ENCODE measurements at places on chromosomes 1 and 21.

- DNase-seq, result no peak
Measured at GRCh38 chr21:43772425-43772821, 3.7 kb downstream of the CSTB start.

DNA sequence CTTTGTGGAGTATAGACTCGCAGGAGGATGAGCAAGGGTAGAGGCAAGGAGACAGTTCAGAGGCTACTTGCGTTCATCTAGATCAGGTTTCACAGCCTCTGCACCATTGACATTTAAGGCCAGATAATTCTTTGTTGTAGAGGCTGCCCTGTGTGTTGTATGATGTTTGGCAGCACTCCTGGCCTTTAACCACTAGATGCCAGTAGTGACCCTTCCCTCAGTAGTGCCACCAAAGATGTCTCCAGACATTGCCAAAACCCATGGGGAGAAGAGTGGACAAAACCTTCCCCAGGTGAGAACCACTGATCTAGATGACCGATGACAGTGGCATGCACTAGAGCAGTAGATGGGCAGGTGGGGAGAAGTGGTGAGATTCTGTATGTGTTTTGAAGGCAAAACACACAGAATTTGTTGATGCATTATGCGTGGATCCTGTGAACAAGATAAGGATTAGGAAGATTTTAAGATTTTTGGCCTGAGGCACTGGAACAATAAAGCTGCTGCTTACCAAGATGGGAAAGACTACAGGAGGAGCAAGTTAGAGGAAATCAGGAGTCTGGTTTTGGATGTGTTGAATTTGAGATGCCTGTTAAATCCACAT lies 9.9 kb upstream of the COG2 start:
- DNase-seq, result peak; percentile 66

DNA sequence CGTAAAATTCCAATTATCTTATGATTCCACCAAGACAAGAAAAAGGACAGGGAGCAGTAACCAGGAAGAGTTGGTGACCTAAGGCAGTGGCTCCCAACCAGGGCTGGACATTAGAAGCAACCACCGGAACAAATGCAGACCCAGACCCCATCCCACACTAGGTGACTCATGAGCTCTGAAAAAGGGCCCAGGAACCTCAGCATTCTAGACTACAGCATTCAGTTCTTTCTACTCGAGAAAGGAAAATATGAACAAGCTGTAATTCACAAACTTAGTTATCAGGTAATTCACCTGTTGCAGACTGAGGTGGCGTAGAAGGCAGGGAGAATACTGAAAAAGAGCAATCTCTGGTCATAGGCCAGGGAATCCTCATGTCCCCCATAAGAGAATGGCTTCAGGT lies 138.4 kb upstream of the KRTAP19-8 start:
- DNase-seq, result no peak

GRCh38 chr1:77605246-77606026 lies 77.0 kb downstream of the ZZZ3 start:
- DNase-seq, result no peak

DNA sequence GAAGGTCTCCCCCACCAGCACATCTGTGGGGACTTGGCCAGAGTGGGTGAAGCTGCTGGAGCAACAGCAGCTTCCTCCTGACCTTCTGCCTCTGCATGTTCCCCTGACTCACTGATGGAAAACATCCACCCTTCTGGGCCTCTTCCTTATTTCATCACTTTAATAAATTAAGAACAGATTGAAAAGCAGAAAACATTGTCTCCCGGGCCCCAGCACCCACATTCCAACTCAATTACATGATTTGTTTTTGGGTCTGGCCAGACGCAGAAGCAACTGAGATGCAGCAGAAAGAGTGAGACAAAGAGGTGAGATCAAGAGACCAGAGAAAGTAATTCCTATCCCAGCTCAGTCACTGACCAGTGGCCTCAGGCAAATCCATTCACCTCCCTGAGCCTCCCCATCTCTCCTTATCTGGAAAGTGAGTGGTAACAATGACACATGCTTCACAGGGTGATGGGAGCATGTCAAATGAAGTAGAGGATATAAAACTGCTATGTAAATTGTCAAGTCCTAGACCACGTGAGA lies 157.1 kb downstream of the ELAVL4 start:
- no peak for DNase-seq

DNA sequence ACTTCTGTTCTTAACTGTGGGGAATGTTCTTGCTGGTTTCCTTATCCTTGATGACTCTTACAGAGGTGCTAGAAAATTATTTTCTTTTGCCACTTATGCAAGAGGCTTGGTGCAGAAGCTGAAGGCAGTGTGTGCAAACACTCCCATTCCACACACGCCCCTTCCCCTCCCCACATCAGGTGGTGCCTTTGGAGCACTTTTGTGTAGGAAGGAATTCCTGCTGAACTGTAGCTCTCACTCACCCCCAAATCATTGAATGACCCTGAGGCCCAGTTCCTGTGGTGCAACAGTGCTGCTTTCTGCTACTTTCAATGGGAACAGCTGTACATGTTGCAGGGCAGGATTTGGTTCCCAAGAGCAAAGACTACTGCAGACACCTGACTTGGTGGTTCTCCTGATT lies 101.8 kb downstream of the CD247 start:
- DNase-seq, result no peak

DNA sequence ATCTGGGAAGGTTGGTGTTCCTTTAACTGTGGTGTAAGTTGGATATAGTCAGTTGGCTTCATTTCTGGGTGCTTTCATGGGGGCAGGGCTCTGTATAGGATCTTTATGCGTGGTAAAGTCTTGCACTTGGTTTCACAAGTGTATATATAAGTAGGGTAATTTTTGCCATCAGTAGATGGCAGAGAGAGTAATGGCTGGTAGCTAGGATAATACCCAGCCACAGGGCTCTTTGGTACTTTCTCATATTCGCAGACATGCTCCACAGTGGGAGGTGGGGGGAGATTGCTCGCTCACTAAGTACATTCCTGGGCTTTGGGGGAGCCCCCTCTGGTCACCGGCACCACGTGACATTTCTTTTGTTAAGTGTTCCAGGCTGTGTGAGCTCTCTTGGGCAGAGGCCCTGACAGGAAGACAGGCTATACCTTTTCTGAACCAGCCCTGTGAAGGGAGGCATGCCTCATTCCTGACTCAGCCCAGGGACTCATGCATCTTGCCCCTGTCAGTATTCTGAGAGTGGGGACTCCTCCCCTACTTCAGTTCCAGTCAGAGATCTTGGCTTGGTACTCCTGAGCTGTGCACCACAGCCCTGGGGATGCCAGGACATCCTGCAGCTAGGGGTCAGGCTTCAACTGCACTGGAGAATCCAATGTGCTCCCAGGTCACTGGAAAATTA lies 37.6 kb downstream of the FCRL2 start:
- DNase-seq, result no peak

GRCh38 chr21:35102488-35103371 lies 53.6 kb upstream of the RUNX1 start:
- DNase-seq, result peak; percentile 70

DNA sequence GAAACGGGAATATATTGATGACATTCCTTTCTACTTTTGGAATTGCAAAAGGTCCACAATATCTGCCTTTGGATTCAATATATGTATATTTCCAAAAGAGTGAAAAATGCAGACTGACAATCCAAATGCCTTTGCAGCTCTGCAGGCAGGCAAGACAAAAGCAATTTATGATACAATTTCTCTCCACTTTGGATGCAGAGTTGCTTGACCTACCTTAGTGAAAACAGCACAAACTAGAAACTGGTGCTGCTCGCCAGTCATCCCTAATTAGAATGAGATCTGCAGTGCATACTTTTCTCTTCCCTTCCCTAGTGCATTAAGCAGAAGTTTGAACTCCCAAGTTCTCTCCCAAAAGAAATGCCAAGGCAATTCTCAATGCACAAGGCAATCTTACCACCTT lies 56.8 kb downstream of the KIAA0319L start:
- no peak for DNase-seq

GRCh38 chr1:58528518-58528917 lies 18.0 kb downstream of the OMA1 start:
- DNase-seq, result no peak

GRCh38 chr1:198829356-198829755 lies 190.5 kb downstream of the PTPRC start:
- DNase-seq, result no peak

GRCh38 chr1:29645586-29645985 lies 409.3 kb downstream of the PTPRU start:
- no peak for DNase-seq

DNA sequence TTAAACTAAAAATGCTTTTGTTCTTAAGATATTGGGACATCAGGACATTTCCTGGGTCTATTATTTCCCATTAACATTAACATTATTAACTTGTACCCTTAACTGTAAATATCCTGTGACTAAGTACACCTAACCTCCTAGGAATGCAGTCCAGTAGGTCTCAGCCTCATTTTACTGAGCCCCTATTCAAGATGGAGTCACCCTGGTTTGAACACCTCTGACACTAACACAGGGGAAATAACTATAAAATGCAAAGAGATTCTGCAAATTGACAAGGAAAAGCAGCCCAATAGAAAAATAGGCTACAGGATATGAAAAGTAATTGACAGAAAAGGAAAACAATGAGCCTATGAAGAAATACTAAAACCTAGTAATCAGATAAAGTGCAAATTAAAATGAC lies 11.6 kb upstream of the NCMAP start:
- DNase-seq, result no peak

DNA sequence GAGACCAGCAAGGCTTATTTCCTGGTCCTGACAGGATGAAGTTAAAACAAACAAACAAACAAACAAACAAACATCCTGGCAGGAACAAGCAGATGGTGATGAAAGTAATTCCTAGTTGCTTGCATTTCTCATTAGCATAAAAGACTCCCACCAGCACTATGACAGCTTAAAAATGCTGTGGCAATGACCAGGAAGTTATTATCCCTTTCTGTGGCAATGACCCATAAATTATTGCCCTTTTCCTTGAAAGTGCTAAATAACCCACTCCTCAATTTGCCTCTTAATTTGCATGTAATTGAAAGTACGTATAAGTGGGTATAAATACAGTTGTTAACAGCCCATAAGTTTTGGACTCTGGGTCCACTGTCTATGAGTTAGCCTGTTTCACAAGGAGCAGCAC lies 727.6 kb upstream of the NEGR1 start:
- DNase-seq, result no peak

DNA sequence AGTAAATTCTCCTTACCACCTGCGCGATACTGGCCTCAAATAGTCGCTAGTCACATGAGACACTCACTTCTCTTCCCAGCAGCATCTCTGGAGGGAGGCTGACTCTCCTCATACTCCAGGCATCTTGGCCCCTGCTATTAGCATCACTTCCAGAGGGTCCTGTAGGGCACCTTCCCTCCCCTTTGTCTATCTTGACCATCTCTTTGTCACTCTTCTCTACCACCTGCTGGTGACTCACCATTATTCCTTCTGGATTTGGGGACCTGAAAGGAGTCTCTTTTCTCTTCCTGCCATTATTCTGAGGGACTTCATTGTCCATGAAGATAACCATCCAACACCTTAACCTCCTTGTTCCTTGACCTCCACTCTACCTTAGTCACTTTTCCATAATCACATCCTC lies 31.7 kb upstream of the GPR37L1 start:
- DNase-seq, result no peak

- DNase-seq, result no peak
Measured at GRCh38 chr21:14989359-14989758, 75.4 kb downstream of the NRIP1 start.

- no peak for DNase-seq
Measured at GRCh38 chr21:23394458-23394857, 2212.8 kb downstream of the MRPL39 start.

DNA sequence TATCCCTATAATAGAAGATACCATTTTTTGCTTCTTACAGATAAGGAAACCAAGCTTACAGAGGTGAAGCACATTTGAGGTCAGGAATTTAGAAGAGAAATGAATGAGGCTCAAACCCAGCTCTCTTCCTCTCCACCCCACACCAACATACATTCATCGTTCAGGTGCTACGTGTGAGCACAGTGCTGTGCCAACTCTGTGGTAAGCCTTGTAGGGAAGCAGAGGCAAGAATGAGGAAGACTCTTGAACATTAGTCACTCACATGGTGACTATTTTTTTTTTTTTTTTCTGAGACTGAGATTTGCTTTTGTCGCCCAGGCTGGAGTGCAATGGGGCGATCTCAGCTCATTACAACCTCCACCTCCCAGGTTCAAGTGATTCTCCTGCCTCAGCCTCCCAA lies 314.0 kb downstream of the NTNG1 start:
- no peak for DNase-seq

DNA sequence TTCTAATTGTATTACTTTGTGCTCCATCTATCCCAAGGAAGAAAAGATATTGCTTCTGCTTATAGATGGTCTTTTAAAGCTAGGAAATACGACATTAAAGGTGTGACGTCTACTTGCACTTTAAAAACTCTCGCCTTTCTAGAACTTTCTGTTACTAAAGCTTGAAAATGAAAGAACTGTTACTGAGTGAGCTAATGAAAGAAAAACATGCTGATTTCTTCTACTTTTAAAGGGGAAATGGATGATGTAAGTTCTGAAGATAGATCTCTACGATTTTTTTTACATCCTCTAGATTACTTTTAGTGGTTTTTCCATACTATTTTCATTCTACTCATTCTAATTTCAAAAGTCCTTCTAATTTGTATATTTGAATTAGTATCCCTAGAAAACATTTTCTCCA lies 387.5 kb downstream of the USP25 start:
- DNase-seq, result no peak

GRCh38 chr21:46480466-46480865 lies 21.8 kb downstream of the DIP2A start:
- DNase-seq, result no peak

- DNase-seq, result no peak
Measured at GRCh38 chr1:94624203-94624602, 82.6 kb upstream of the F3 start.

GRCh38 chr1:205569411-205570172 lies 62.2 kb downstream of the ELK4 start:
- no peak for DNase-seq

- no peak for DNase-seq
Measured at GRCh38 chr1:20185834-20186782, at the start of the genes PLA2G2C and UBXN10. Gene PLA2G2C (minus strand): TSS chr1:20186518. CDS start chr1:20177363, 9,155 bp downstream. Gene UBXN10 (plus strand): TSS chr1:20186096. CDS start chr1:20190562, 4,466 bp downstream.

- no peak for DNase-seq
Measured at GRCh38 chr1:22801761-22802160, 91.1 kb downstream of the EPHB2 start.

DNA sequence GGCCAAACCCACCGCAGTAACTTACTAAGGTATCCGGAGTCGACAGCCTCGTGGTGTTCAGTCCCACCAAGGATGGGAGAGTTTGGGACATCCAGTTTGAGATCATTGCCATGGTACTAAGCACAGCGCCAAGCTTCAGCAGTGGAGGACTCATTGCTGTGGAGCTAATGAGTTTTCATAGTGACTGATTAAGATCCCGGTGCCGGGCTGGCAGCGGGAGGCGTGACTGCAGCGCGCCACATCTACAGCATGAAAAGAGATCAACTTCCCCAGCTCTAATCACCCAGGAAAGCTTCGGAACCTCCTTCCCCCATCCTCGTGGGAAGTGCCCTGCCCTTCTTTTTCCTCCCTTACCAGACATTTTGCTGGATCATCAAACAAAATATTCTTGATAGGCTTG lies 149.9 kb downstream of the OLFM3 start:
- no peak for DNase-seq

Measured in NAMALWA (cell line).